ENCODE measurements at places on chromosomes 5 and 9.

- DNase-seq = no peak
These were observed 17.8 kb downstream of the TBCA start for GRCh38 chr5:77758141-77758938.

DNA sequence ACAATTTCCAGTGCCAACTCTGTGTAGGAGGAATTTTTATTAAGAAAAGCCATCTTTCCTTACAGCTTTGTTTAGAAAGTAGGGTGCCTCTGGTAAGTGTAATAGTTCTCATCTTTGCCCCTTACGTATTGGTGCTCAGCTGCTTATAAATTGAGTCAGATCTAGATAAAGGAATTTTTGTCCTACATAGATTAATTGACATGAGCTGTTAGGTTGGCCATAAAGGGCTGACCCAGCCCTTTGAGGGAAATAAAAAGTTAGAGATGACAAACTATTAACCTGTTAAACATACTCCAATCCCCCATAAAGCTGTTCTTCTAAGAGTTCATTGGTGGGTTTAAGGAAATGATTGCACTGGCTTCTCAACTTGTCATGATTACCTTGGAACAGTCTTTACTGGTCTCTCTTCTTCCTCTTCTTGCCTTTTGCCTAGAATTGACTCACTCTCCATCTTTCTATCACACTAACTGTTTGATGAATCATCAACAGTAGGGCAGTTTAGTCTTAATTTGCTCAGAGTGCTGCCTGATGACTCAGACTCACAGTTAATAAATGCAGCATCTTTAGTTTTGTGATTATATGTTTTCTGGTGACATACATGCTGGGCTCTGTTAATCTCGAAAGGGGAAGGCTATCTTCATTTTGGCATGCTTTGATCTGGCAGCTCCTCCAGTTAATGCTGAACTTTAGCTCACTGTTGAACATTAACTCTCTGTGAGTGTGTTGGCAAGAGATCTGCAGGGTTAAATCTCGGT is 51.7 kb downstream of the ARHGAP26 start:
- DNase-seq = no peak

- DNase-seq = no peak
These were observed 90.2 kb downstream of the NSUN2 start for GRCh38 chr5:6542421-6543345.

DNA sequence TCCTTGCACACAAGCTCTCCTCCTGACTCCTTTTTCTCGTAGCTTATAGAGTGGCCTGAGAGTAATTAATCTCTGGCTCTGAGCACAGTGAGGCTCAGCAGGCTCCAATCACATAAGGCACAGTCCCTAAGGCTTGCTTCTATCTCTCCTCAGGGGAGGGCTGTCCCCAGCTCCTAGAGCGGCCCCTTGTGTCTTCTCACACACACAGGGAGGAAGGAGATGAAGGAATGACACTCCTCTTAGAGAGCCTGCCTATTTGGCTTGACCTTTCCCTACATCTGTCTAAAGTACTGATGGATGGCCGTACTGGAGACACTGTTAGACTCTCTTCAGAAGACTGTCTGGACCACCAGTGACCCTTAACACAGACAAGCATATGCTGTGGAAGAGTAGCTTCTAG is 12.9 kb downstream of the TAS2R1 start:
- no peak for DNase-seq

DNA sequence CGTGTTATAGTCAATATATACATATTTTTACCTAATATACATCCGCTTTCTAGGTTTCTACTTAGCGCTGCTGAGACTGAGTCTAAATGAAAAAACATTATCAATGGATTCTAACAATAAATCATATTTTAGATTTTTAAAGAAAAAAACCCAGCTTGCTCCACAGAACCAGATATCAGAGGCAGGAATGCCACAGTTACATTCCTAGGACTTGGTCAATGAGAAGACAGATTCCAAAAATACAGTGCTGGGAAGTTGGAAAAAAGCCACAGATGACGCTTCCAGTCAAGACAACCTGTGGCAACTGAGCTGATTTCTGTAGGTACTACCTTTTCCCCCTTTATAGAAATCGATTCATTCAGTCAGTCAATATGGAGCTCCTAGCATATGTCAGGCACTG is 577 bp upstream of the CCDC112 start:
- DNase-seq = no peak

GRCh38 chr5:162996053-162996452 is 441.3 kb upstream of the CCNG1 start:
- no peak for DNase-seq

- DNase-seq = no peak
These were observed 62.5 kb downstream of the PLCXD3 start for GRCh38 chr5:41447650-41448510.

- no peak for DNase-seq
These were observed 112.3 kb upstream of the ANKH start for GRCh38 chr5:14983666-14984441.

- no peak for DNase-seq
These were observed 307.4 kb downstream of the NFIB start for GRCh38 chr9:14006386-14007187.

- DNase-seq = no peak
These were observed 1363.3 kb downstream of the MAT2B start for GRCh38 chr5:164868761-164869160.

DNA sequence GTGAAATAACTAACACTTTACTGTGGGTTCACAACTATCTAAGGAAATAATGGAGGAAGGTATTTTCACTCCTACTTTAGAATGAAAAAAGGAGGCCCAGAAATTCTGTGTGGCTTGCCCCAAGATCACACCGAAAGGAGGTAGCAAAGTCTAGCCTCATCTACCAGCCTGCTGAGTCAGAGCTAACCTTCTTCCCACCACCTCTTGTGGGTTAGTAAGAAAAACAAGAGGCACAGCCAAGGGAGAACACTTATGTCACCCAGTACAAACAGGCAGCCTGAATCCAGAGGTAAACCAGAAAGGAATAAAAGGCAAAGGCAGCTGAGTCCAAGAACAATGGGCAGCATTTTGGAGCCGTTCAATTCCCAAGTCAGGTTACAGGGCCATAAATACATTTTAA is 91.9 kb upstream of the RASEF start:
- no peak for DNase-seq

- DNase-seq = no peak
These were observed 22.5 kb upstream of the SMC2 start for GRCh38 chr9:104071589-104071988.

DNA sequence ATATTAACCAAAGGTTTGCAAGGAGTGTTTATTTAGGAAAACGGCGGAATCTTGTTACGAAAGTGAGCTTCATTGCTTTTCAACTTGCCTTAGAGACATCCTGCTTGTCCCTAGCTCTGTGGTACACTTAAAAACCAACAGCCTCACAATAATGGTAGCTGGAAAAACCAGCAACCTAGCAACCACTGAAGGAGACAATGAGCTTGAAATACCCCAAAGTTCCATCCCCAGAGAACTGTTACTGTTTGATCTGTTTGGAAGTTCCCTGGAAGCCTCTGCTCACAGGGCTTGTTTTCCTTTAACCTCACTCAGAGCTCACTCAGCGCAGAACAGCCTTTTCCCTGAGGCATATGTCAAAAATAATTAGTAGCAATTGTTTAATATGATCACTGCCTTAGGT is 43.2 kb downstream of the SH3TC2 start:
- DNase-seq = no peak

GRCh38 chr9:113522419-113522818 is 58.9 kb downstream of the RGS3 start:
- DNase-seq = no peak

Data from psoas muscle (tissue), 8 donors.